Stimulated activated naive CD8-positive, alpha-beta T cell treated with anti-CD3 and anti-CD28 coated beads, Interleukin-15, amount 100 ng/mL, for 72 hours (primary cell): ENCODE measurements at places on chromosomes 5 and 9.

DNA sequence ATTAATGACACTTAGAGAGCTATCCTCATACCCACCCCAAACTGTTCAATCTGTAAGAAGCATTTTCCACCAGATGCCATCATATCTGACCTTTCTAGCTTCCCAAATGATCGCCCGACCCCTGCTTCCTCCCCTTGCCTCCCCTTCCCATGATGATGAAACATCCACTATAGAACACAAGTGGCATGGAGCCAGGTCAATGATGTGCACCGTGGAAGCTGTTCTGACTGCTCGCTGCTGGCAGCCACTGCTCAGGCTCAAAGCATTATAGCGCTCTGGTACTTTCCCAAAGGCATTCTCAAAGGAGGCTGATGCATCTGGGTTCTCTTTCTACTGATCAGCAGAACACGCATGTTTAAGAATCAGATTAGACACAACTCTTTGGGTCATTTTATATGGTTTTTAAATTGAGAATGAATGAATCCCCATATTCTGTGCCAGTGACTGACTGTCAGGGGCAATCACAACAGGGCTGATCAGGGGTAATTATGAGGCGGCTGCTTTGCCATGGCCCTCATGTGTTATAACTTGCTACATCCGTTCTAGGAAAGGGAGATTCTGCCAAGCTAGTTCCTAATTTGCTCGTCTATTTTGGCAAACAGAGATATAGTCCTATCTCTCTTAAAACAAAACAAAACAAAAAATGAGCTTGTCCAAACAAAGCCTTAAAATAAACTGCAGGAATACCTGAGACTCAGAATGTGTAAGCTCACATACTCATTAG is 343.7 kb downstream of the ENC1 start:
- no peak for DNase-seq

GRCh38 chr9:90092508-90092907 is 487.7 kb downstream of the GADD45G start:
- DNase-seq = no peak

GRCh38 chr9:133862585-133863256 is 124.6 kb upstream of the SARDH start:
- no peak for DNase-seq

- DNase-seq = no peak
These were observed 174.7 kb downstream of the PPP2R2B start for GRCh38 chr5:146703899-146704298.

- DNase-seq = no peak
These were observed 485.3 kb downstream of the CDH9 start for GRCh38 chr5:26553079-26553478.

- DNase-seq = no peak
These were observed 41.8 kb downstream of the ELOVL7 start for GRCh38 chr5:60802226-60802625.

GRCh38 chr9:98381311-98382103 is 126.1 kb upstream of the TBC1D2 start:
- DNase-seq = no peak

- DNase-seq = no peak
These were observed 1006.9 kb upstream of the CTNND2 start for GRCh38 chr5:12911156-12911555.

- DNase-seq = no peak
These were observed 124.7 kb upstream of the RAPGEF1 start for GRCh38 chr9:131864531-131864930.

DNA sequence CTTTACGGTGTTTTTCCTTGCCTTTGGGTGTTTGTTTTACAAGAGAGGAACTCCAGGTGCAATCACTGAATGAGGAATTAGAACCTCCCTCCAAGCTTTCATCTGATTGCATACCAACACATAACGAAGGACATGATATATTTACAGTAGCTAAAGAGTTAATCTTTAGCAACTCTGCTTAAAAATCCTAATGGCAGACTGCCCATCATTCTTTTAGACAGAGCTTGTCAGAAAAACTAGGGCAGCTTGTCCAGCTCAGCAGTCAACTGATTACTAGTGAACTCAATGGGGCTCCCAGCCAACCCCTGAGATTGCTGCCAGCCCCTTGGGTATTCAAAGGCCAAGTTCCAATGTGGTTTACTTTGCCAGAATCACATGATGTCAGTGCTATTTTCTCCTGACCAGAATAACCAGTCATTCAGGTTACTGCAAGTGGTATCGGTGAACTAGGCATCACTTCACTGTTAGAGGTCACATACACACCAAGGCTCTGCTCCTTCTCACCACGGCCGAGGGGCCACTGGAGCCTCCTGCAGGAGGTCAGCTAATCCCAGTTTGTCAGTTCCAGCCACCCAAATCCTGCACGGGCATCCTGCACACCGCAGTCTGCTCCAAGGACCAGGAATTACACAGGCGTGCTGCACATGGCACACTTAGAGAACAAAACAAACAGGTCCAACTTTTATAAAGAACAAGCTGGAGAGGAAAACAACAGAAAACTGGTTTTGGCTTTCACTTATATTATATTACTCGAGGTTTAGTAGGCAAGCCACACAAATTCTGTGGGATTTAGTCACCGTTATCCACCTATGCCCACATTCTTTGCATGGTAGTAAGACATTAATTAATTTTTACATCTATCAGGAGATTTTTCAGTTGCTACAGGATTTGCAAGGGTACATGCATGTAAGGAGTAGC is 62.5 kb downstream of the NFIB start:
- DNase-seq = no peak

DNA sequence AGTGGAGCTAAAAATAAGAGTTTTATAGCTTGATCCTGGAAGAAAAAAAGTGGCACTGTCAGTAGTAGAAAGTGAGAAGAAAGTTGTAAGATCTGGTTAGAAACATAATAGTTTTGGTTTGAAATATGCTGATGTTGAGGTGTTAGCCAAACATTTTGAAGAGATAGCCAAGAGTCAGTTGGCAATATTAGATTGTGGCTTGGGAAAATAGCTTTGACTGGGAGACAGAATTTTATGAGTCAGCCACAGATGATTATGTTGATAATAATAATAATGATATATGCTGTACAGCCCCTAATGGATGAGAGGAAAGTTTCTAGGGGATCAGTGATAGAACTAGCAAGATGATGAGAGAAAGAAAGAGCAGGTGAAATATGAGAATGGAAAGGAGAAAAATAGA is 12.4 kb upstream of the CDH18 start:
- DNase-seq = no peak

DNA sequence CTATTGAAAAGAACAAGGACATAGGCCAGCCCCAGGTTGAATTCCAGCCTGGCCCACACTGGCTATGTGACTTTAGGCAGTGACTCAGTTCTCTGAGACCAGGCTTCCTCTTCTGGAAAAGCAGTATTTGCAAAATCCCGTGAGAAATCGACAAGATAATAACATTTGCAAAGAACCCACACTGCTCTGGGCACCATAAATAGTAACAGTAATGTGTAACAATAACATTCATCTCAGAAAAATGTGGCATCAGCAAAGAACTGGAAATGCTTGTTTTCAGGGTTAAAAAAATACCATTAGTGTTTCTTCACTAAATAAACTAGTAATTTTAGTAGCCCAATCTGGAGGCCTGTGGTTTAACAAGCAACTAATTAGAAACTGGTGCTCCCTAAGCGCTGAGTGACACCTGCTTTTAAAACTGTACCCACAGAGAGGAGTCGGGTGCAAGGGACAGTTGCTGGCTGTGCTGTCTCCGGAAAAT is 148.4 kb downstream of the TTLL11 start:
- DNase-seq = no peak

GRCh38 chr5:160693831-160694465 is 158.1 kb downstream of the ATP10B start:
- no peak for DNase-seq

DNA sequence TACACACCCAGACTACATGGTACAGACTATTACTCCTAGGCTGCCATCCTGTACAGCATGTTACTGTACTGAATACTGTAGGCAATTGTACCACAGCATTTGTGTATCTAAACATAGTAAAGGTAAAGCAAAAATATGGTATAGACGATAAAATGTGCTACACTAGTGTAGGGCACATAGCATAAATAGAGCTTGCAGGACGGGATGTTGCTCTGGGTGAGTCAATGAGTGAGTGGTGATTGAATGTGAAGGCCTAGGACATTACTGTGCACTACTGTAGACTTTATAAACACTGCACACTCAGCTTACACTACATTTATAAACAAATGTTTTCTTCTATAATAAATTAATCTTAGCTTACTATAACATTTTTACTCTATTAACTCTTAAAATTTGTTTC is 25.6 kb downstream of the ANKRD55 start:
- no peak for DNase-seq
